ENCODE measurements at places on chromosomes 13 and 19.

DNA sequence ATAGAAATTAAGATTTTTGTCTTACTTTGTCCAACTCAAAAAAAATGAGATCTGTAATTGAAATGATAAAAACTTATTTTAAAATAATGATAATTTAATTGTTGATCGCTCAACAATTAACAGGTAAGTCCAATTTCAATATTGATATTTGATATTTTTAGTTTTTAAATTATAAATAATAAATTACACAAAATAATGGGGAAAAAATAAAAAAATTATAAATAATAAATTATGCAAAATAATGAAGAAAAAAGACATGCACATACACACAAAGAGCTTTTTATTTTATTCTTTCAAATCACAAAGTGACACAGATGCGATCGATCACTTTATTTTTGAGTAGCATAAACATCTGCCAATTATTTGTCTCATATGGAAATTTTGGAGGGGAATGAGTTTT, 40.8 kb downstream of the KCTD12 start:
- no peak for DNase-seq

- no peak for DNase-seq
Observed at GRCh38 chr13:22110368-22110767, 439.5 kb downstream of the FGF9 start.

DNA sequence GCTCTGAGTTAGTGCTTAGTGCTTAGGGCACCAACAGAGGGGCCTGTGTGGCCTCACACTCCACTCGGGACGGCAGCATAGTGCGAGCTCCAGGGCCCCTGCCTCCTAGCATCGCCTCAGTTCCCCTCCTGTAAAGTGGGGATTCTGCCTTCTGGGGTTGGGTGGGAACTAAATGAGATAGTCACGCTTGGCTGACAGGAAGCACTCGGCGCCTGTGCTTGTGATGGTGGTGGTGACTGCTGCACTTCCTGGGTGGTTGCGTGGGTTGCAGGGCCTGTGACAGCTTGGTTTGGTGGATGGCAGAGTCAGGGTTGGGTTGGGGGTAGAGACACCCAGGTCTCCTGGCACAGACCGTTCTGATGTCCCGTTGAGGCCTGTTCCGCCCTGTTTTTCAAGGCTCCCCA, 7.7 kb downstream of the PLEKHF1 start:
- no peak for DNase-seq

GRCh38 chr13:40127476-40127875, 472.0 kb downstream of the COG6 start:
- DNase-seq, result no peak

DNA sequence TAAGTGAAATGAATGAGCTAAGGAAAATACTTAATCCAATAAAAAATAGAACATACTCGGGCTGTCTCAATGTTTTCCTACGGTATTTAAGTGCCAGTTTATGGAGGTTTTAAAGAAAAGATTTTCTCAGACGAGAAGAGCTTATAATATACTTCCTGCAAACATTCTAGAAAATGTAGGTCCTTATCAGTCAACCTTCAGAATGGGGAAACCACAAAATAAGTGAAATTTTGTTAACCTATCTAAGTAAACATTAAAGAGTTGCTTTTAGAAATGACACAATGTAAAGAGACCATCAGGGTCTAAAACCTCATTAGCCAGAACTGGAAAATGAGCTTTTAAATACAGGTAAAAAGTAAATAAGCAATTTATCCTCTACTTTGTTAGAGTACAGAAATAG, 12.1 kb downstream of the MIR17HG start:
- DNase-seq, result no peak

- DNase-seq, result peak; percentile 9
Observed at GRCh38 chr19:31502536-31503170, 153.4 kb upstream of the TSHZ3 start.

DNA sequence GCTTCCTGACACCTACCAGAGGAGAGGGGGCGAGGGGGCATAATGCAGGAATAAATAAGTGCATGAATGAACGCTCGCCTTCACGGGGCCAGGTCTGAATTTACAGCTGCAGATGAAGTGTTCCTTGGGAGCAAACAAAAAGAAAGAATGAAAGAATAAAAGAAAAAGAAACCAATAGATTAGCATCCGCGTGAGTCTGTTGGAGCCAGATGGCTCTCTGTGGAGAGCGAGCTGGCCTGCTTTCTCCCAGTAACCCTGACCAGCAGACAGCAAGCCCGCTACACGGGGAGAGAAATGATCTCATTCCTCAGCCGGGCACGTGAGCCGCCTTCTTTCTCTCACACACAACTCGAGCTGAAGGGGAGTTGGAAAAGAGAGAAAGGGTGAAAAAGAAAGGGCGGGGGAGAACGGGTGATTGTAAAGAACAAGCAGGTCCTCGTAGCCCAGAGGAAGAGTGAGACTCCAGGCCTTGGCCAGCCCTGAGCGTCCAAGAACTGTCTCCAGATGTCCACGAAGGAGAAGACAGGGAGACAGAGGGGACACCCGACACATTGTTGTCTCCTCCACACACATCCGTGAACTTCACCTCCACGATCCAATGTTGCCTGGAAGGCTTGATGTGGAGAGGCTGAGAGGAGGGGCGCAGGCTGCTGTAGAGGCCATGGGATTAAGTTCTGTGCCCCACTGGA, 81.4 kb downstream of the RNASEH2B start:
- DNase-seq, result no peak

- peak; percentile 26 for DNase-seq
Observed at GRCh38 chr13:111908981-111909380, 158.0 kb upstream of the SOX1 start.

- DNase-seq, result no peak
Observed at GRCh38 chr13:112726016-112726767, 36.4 kb downstream of the ATP11A start.

GRCh38 chr19:34867631-34868030, 59.1 kb upstream of the ZNF30 start:
- DNase-seq, result no peak

GRCh38 chr19:46785054-46785979, 3.1 kb downstream of the SLC1A5 start:
- no peak for DNase-seq

- no peak for DNase-seq
Observed at GRCh38 chr13:99908140-99908803, 63.3 kb downstream of the ZIC5 start.

DNA sequence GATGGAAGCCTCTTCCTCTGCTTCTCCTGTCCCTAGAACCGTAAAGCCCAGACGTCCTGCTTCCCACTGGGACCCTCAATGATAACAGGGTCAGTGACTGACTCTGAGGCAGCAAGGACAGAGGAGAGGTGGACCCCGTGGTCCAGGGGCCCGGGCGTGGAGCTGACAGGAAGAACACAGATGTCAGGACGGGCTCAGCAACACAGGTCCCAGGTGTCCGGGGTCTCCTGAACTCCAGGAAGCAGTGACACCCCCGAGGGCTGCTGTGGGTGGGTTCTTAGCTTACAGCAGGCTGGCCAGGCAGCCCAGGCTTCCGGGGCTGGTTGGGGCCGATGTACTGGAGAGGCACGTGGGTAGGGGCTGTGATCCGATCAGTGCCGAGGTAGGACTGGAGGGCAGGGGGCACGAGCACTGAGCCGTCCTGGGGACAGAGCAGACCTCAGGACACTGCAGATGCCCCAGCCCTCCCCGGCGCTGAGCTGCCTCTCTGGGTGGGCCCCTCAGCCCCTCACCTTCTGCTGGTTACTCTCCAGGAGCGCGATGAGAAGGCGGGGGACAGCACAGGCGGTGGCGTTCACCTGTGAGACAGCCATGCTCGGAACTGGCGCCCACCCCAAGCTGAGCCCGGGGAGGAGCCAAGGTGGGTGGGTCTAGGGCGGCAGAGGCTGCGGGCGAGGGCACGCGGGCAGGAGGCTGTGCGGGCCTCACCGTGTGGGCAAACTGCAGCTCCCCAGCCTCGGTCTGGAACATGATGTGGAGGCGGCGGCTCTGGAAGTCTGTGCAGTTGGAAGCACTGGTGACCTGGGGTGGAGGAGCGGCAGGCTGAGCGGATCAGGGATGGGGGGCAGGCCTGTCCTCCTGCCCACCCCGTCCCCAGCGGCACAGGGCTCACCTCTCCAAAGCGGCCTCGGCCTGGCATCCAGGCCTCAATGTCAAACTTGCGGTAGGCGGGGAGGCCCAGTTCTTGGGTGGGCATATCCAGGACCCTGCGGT, 3.6 kb upstream of the CCER2 start:
- no peak for DNase-seq

GRCh38 chr13:101453784-101454201, 1.3 kb downstream of the ITGBL1 start:
- DNase-seq, result no peak

DNA sequence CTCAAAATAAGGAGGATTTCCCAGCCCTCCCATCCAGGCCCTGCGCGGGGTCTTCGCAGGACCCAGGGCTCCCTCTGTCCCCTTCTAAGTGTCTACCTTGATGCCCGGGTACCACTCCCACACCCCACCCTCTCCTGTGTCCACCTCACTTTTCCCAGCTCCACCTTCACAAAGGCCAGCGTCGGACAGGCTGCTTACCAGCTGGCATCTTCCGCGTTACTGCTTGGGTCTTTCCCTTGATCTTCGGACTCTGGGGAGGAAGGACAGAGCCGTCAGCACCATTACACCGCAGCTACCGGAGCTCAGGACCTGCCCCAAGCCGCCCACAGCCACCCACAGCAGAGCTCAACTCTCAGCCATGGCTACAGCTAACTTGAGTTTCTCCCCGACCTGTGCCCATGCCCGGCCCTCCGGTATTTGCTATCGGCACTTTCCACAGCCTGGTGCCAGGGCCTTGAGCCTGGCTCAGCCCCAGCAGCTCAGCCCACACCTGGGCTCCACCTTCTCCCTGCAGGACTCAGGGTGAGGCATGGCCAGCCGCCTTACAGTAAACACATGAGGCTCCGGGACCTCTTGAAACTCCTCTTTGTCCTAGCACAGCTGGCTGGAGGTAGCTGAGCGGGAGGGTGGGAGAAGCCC, 3.8 kb downstream of the C13orf46 start:
- no peak for DNase-seq

DNA sequence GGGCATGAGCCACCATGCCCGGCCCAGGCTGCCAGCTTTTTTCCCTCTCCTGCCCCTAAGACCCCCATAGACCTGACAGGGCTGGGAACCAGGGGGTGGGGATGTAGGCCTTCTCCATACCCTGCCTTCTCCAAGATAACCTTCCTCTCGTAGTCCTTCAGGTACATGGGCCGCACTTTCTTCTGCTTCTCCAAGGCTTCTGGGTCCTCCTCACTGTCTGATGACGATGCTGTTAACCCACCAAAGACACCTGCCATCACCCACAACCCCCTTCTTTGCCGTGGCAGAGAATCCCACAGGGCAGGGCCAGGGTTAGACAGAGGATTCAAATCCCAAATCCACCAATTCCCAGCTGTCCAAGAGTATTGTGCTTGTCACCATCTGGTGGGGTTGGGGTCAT, 3.2 kb downstream of the KRI1 start:
- no peak for DNase-seq

GRCh38 chr19:58396691-58397532, 1.5 kb downstream of the RNF225 start:
- DNase-seq, result no peak

- DNase-seq, result no peak
Observed at GRCh38 chr13:109883181-109884180, 97.1 kb upstream of the IRS2 start.

GRCh38 chr19:31110336-31110735, 238.9 kb downstream of the TSHZ3 start:
- no peak for DNase-seq

DNA sequence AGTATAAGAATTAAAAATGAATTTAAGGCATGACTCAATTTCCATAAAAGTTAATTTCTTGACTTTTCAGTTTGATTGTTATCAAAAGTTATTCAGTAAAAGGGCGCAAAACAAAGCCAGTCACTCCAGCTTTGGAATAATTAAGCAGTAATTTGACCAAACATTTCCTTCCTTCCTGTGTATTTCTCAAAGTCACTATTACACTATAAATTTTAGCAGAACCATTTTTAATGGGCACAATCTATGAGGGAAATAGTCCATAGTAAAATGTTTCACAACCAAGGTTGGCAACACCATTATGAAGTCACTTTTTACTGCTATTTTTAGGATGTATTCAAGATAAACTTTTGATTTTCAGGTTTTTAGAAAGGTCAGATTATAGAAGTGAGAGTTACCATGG, 91.0 kb downstream of the DACH1 start:
- DNase-seq, result no peak

GRCh38 chr19:54026656-54027055, 35.2 kb downstream of the CACNG6 start:
- DNase-seq, result no peak

DNA sequence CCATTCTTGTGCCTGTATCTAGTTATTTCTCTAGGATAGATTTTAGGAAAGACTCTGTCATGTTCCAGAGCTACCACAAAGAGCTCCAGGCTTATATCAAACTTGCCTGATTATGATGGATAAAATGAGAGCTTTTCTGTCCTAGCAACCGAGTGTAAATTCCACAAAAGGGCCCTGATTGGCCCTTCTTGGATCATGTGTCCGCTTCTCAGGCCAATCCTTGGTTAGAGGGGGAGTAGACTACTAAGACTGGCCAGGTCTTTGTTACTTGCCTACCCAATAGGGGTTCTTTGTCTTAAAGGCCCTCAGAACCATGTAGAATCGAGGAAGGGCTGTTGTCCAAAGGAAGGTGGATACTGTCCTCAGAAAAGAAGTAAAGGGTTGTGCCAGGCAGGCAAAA, 2.4 kb downstream of the DHX34 start:
- no peak for DNase-seq

DNA sequence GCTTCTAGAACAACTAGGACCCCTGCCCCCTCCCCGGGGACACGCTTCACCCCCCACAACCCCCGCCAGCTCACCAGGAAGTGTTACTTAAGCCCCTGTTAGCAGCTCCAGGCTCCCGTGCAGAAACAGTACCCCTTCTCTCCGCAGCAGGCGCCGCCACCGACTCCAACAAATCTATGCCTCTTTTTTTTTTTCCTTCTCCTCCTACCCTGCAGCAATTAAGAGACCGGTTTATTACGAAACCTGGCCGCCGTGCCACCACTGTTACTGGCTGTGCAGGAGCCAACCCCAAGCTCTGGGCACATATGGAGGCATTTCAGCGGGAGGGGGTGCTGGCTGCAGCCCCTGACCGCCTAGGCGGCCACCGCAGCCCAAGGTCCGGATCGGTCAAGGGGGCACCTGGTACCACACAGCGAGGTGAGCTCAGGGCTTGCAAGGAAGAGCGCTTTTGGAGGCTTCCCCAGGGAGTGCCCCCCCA, 2.4 kb downstream of the GADD45B start:
- DNase-seq, result no peak

Data from liver (tissue), 10 donors.